Right ventricle myocardium inferior (tissue), 1 donor: ENCODE measurements at places on chromosomes 4 and X.

DNA sequence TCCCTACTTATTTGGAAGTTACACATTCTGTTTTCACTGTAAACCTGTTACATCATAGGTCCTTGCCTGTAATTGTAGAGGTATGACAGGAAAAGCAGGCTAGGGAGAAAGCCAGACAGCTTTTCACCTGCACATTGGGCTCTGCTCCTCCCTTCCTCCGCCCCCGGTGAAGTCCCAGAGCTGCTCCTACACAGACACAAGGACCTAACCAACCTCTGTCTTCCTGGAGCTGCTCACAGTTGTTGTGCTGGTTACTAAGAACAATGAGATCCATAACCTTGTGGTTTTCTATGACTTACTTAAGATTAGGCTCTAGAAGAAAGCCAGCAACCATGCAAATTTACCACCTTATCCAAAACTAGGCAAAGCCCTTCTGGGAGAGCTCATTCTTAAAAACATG lies 40.0 kb downstream of the MOSPD2 start:
- DNase-seq = no peak

DNA sequence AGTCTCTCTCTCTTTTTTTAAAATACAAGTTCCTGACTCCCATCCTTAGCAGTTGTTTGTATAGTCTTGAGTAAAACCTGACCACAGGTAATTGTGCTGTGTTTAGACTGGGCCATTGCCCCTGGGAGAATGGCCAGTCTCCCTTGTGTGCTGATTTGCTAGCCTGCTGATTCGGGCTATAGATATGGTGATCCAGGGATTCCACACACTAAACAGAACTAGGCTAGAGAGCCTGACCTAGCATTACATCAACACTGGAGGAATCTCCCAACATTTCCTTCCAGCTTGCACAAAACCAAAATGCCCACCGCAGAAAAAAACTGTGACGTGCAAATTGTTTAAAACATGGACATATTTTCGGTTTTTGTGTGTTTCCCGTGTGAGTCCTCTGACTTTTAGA lies 5.1 kb downstream of the UPRT start:
- DNase-seq = no peak

GRCh38 chr4:157590679-157591078 lies 370.2 kb downstream of the GRIA2 start:
- DNase-seq = no peak

DNA sequence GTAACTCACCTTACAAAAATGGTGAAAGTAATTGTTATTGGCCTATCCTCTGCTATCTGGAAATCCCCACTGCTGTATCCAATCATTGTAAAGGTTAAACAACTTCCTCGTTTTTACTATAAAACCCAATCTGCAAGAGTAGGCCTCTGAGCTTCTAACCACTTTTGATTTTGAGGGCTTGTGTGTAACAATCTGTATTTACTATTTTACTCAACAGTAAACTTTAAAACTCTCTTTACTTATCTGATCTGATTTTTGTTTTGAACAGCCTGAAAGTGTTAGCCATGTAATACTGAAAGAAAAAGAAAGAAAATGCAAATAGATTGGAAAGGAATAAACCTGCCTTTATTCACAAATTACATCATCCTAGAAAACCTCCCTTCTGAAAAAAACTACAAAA lies 63.1 kb downstream of the SLC10A7 start:
- DNase-seq = no peak

GRCh38 chr4:25667931-25668557 lies 12.4 kb downstream of the SLC34A2 start:
- DNase-seq = no peak

GRCh38 chrX:24343719-24344118 lies 16.7 kb upstream of the SUPT20HL1 start:
- no peak for DNase-seq

DNA sequence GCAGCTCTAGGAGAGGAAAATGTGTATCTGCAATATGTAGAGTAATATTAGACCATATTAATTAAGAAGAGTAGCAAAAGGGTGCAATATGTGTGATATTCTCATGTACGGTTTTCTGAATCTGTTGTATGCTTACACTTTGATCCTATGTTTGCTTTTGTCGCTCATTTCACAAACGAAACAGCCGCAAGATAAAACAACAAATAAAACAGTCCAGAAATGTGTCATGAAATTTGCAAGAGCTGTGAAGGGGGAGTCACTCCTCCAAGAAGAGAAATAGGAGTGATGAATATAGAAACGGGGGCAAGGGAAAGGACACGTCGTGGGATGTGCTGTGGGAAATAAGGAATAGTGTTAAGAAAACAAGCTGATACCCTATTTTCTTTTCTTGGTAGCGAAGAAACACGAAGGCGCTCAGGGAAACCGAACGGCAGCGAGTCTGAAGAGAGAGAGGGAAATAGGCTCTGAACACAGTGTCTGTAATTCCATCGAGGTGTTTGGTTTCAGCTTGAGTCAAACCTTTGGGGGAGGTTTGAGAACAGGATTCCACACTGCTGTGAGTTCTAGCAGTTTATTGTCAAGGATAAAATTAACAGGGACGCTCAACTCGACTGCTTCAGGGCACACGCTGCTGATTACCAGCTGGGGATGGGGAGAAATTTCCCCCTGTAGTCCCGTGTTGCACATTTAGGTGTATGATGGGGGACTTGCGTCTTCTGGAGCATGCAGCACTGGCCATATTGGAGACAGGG lies 595.6 kb upstream of the TENM3 start:
- DNase-seq = no peak

DNA sequence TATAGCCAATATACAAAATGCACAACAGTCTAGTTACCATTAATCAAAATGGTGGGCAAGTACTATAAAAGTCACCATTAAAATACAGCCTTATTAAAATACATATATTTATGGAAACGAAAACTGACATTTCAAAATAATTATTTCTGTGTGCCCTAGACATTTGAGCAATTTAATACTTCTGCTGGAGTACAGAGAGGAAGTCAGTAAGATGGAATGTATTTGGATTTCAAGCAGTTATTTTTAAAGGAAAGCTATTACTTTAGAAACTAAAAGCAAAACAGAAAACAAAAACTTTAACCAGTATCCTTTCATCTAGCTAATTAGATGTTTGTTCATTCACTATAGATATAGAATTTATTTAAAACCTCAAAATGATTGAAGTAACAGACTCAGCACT lies 37.8 kb upstream of the TLR2 start:
- no peak for DNase-seq

- DNase-seq = no peak
Measured at GRCh38 chr4:126386512-126386911, 1071.8 kb downstream of the FAT4 start.
